ENCODE measurements at places on chromosomes 1 and 21.

GRCh38 chr1:82731216-82731615 is 930.5 kb downstream of the ADGRL2 start:
- no peak overlapping the region for H3K27ac ChIP-seq
- no peaks in the 10 kb centered on the region for H3K36me3 ChIP-seq
- no peaks in the 10 kb centered on the region for H3K27me3 ChIP-seq

DNA sequence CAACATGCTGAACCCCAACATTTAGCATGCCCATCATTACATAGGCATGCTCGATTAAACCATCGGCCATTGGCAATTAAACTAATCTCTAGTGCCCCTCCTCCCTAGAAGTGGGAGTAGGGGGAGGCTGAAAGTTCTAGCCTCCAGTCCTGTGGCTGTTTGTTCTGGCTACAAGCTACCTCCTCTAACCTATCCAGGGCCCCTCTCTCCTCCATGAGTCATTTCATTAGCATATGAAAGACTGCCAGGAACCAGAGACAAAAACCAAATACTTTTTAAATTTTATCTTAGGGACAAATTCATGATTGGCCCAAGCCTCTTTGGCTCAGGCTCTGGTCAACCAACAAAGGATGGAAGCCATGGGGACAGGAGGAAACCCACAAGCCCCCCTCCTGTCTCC is 231.1 kb downstream of the CACNA1E start:
- DNase-seq = no peak
- H3K36me3 ChIP-seq = no peaks in the 10 kb centered on the region
- no peaks in the 10 kb centered on the region for H3K4me1 ChIP-seq

- no peaks in the 10 kb centered on the region for H3K4me1 ChIP-seq
- no peaks in the 10 kb centered on the region for H3K27me3 ChIP-seq
- DNase-seq = no peak
- no peak overlapping the region for H3K27ac ChIP-seq
- H3K36me3 ChIP-seq = no peaks in the 10 kb centered on the region
Observed at GRCh38 chr1:231855361-231855760, 228.8 kb downstream of the DISC1 start.

DNA sequence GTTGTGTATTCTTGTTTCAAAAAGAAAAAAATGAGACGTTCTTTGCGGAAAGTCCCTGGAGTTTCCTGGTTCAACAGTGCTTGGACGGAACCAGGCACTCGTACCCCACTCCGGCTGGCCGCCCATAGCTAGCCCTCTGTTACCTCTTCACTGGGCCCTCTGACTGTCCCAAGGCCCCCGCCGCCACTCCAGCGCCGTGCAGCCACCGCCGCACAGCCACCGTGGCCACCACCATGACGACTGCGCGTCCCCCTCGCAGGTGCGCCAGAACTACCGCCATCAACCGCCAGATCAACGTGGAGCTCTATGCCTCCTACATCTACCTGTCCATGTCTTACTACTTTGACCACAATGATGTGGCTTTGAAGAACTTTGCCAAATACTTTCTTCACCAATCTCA is 9.6 kb downstream of the SNIP1 start:
- H3K27ac ChIP-seq = no peak overlapping the region
- no peaks in the 10 kb centered on the region for H3K4me1 ChIP-seq
- H3K27me3 ChIP-seq = no peaks in the 10 kb centered on the region
- no peak overlapping the region for H3K4me3 ChIP-seq
